ENCODE measurements at places on chromosomes 16 and 17. TPM values are rescaled to one million over a fixed set of nuclear protein-coding genes. Genes with fewer than 3 reads are reported as not detected.

DNA sequence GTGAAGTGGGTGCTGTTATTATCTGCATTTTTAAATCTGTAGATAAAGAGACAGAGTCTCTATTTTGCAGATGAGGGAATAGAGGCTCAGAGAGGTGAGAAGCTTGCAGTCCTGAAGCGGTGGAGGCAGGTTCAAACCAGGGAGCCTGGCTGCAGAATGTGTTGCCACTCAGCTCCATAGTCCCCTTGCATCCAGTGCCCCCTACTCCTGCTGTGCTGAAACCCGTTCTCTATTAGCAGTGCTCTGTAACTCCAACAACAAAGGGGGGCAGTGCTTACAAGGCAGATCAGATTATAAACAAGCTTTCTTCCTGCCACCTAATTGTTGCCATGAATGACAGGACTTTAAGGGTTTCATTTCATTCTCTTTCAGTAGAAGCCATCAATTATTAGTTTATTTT, 118.1 kb upstream of the CACNG3 start:
- H3K4me1 ChIP-seq = no peaks in the 10 kb centered on the region
- no peak overlapping the region for H3K4me3 ChIP-seq
- no peak for DNase-seq
- H3K27me3 ChIP-seq = no peaks in the 10 kb centered on the region

- H3K27ac ChIP-seq = no peak overlapping the region
- no peaks in the 10 kb centered on the region for H3K27me3 ChIP-seq
- peaks cover 8% of the 10 kb centered on the region for H3K36me3 ChIP-seq
These were observed 15.1 kb upstream of the LASP1NB start for GRCh38 chr17:38910325-38910724.

DNA sequence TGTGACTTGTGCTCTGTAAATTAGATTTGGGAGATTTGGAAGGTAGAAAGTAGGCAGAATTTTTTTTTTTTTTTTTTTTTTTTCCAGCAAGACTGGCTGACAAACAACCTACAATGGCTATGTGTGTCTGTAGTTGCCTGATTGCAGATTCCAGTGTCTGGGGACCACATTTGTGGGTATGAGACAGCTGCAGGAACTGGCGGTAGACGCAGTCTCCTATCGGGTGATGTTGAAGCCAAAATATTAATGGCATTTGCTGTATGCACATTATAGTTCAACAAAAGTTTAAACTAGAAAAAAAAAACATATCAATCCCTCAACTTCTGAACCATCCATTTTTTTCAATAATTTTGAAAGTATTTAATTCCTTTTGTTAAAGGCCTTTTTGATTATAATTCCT, 665.2 kb downstream of the TOX3 start:
- H3K4me3 ChIP-seq = no peak overlapping the region
- H3K27me3 ChIP-seq = no peaks in the 10 kb centered on the region
- no peak overlapping the region for H3K27ac ChIP-seq
- no peak for DNase-seq

GRCh38 chr16:57036945-57037344, 47.6 kb downstream of the NLRC5 start:
- DNase-seq = no peak
- H3K4me1 ChIP-seq = no peaks in the 10 kb centered on the region
- no peak overlapping the region for H3K27ac ChIP-seq
- H3K4me3 ChIP-seq = no peak overlapping the region
- H3K27me3 ChIP-seq = no peaks in the 10 kb centered on the region

Gene TBC1D3
- total RNA-seq = not detected

DNA sequence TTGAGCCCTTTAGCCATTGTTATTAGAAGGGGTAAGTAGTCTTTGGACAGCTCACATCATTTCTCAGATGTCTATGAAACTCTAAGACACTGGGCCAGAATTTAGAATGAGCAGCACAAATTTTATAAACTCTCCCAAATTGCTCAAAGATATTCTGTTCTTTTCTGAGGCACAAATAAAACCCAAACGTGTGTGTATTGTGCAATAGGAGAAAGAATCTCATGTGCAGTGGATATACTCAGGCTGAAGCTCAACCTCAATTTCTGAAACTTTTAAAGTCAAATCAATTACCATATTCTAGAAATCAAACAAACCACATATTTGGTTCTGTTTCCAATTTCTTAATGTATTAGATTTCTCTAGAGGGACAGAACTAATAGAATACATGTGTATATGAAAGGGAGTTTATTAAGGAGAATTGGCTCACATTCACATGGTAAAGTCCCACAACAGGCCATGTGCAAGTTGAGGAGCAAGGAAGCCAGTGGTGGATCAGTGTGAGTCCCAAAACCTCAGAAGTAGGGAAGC, 403.6 kb downstream of the RBFOX1 start:
- no peak overlapping the region for H3K27ac ChIP-seq
- no peak for DNase-seq
- H3K4me3 ChIP-seq = no peak overlapping the region
- H3K36me3 ChIP-seq = no peaks in the 10 kb centered on the region

GRCh38 chr17:30101686-30102390, 14.8 kb upstream of the NSRP1 start:
- no peaks in the 10 kb centered on the region for H3K36me3 ChIP-seq
- no peaks in the 10 kb centered on the region for H3K4me1 ChIP-seq
- no peak overlapping the region for H3K27ac ChIP-seq
- no peak overlapping the region for H3K4me3 ChIP-seq
- no peaks in the 10 kb centered on the region for H3K27me3 ChIP-seq

DNA sequence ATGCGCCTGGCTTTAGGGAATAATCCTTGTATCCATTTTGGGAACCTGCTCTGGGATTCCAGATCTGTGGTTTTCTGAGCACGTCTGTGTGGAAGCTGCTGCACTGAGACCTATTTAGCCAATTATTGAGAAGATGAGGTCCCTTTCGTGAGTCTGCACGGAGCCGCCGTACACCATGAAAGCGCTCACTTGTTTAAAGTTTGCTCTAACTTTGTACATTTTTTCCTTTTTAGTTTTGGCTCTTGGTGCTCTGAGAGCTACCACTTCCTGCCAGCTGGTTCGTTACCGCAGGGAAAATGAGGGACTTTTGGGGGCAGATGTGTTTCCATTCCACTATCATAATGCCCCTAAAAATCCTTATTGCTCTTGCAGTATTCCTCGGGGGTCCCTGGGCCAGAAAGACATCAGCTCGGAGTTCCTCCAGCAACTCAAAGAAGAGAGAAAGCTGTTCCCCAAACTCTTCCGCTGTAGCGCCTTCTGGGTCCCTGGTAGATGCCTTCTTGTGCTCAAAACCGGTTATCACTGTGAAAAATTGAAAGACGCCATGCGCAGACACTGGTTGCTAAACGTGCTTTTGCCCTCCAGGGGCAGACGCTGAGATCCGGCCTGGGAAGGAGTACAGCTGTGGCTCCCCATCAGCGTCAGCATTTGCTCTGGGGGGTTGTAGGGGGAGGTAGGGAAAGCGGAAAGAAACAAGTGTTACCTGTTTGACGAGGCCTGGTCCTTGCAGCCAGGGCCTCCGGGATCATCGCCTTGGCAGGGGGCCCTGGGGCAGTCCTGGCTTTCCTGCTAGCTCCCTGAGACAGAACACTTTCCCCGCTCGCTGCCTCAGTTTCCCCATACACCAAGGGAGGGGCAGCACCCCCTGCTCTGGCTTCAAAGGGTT, 238.1 kb downstream of the MRTFB start:
- H3K27ac ChIP-seq = no peak overlapping the region
- no peak overlapping the region for H3K4me3 ChIP-seq
- H3K36me3 ChIP-seq = no peaks in the 10 kb centered on the region
- H3K4me1 ChIP-seq = no peaks in the 10 kb centered on the region

- H3K36me3 ChIP-seq = no peaks in the 10 kb centered on the region
- DNase-seq = no peak
- H3K27me3 ChIP-seq = no peaks in the 10 kb centered on the region
- no peak overlapping the region for H3K27ac ChIP-seq
- H3K4me1 ChIP-seq = peaks cover 6% of the 10 kb centered on the region
These were observed 96.7 kb upstream of the CDH5 start for GRCh38 chr16:66269617-66270332.

DNA sequence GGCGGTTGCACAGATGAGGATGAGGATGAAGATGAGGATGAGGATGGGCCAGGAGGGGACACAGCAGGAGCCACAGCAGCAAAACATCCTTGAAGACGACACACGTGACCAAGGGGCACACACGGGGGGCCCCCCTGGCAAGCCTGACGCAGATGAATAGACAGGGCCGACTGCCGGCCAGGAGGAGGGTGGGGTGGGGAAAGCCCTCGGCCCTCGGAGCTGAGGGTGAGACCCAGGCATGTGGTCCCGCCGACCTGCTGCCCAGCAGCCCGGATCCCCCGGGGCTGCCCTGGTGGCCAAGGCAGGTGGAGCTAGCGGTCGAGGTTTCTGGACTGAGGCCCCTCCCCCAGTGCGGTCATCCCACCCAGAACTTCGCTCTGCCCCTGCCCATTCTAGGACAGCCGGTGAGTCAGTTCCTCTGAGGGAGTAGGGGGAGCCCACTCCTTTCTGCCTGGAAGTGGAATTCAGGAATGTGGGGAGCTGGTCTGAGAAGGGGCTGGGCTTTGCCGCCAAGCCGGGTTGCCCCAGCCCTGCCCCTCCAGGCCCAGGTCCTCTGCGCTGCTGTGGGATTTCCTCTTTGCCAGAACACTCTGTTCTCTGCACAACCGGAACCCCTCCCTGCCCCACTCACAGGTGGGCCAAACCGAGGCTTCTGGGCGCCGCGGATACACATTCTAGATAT, 9.9 kb downstream of the CYGB start:
- H3K4me3 ChIP-seq = no peak overlapping the region
- no peak for DNase-seq
- peaks cover 27% of the 10 kb centered on the region for H3K4me1 ChIP-seq
- peak overlapping the region; percentile 74 for H3K27ac ChIP-seq
- H3K36me3 ChIP-seq = no peaks in the 10 kb centered on the region
